NCI-H187 treated with DMSO at 0.1 percent for 48 hours (cell line): ENCODE measurements at places on chromosomes 5 and 9.

GRCh38 chr9:106717686-106718085, 145.3 kb upstream of the ZNF462 start:
- no peak for DNase-seq

GRCh38 chr9:126581893-126582292, 31.8 kb upstream of the LMX1B start:
- no peak for DNase-seq

GRCh38 chr5:87410931-87411330, 1.8 kb downstream of the CCNH start:
- DNase-seq: no peak

GRCh38 chr5:7759257-7759871, 91.6 kb downstream of the CFAP90 start:
- DNase-seq: no peak

GRCh38 chr5:149470942-149471341, 80.3 kb downstream of the CSNK1A1 start:
- DNase-seq: no peak

DNA sequence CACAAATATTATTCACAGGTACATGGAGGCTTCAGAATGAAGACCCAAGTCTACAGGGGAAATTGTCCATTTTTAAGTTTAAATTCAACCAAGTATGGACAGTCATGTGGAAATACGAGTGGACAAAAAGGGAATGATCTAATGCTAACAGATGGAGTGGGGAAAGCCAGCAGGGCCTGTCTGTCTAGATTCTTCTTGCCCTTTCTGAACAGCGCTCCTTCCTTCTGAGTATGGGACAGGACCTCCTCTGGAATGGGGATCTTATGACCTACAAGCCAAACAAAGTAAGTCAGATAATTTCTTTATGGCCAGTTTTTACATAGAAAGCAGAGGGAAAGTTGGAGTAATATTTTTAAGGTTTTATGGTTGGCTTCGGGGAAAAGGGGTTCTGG, 119.8 kb upstream of the NEK6 start:
- DNase-seq: no peak

GRCh38 chr9:89160806-89161205, 17.8 kb downstream of the SHC3 start:
- no peak for DNase-seq

DNA sequence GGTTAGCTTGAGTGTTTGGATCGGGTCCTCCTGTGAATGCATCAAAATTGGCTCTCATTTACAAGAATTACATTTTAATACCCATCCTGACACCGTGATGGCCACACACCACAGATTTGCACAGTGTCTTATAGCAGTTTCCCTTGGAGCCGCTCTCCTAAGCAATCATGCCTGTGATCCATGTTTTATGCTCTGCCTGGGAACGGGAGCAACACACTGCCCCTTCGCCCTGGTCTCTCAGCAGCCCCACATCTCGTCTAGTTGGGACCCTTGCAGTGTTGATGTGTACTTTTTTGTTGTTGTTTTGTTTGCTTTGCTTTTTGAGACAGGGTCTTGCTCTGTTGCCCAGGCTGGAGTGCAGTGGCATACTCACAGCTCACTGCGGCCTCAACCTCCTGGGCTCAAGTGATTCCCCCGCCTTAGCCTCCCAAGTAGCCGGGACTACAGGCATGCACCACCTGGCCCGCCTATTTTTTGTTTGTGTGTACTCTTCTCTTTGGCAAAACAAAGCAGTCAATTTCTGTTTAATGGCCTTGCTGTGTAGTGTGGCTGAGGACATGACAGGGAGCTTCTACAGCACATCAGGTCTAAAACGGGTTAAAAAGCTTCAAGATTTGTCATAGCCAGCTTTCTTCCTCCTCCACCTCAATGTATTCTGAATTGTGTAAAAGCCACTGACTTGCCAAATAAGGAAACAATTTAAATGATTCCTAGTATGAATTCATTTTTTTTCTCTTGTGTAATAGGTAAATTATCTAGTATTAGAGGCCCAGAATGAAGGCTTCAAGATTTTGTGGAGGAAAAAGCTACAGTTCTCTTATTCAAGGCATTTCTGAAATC, 101.6 kb upstream of the TBCA start:
- DNase-seq: no peak

GRCh38 chr9:126621919-126622735, 8.4 kb downstream of the LMX1B start:
- DNase-seq: no peak

- no peak for DNase-seq
These were observed 134.6 kb upstream of the ADRA1B start for GRCh38 chr5:159781626-159782157.

GRCh38 chr5:138737494-138738265, 15.5 kb upstream of the CTNNA1 start:
- no peak for DNase-seq

- DNase-seq: no peak
These were observed 92.6 kb downstream of the LIFR start for GRCh38 chr5:38463634-38464521.

GRCh38 chr9:33329117-33329563, 38.8 kb downstream of the NFX1 start:
- no peak for DNase-seq

- DNase-seq: no peak
These were observed 406.4 kb upstream of the CLINT1 start for GRCh38 chr5:158265346-158265745.

DNA sequence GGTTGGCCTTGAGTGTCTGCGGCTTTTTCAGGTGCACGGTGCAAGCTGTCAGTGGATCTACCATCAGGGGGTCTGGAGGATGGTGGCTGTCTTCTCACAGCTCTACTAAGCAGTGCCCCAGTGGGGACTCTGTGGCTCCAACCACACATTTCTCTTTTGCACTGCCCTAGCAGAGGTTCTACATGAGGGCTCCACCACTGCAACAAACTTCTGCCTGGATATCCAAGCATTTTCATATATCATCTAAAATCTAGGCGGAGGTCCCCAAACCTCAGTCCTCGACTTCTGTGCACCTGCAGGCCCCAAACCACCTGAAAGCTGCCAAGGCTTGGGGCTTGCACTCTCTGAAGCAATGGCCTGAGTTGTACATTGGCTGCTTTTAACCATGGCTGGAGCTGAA, 601.5 kb downstream of the MTRR start:
- no peak for DNase-seq

DNA sequence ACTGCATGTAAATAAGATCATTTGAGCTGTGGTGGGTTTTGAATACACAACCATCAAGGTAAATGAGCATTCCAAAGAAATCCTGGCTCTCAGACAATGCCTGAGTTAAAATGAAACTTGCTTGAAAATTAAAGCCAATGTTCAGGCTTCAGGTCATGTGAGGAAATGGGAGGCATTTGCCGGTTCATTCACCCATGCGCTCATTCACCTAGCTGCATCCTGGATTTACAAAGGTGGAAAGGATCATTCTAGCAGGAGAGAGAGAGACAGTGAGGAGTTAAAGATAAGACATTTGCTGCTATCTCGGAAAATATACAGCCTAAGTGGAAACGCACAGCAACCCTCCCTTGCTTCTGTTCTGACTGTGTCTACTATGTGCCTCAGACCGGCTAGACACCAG, 143.8 kb upstream of the KLF4 start:
- DNase-seq: no peak
